ENCODE measurements at places on chromosomes 16 and 17.
A peak's percentile ranks its signal among the peaks of the same experiment; 100 is the strongest.

DNA sequence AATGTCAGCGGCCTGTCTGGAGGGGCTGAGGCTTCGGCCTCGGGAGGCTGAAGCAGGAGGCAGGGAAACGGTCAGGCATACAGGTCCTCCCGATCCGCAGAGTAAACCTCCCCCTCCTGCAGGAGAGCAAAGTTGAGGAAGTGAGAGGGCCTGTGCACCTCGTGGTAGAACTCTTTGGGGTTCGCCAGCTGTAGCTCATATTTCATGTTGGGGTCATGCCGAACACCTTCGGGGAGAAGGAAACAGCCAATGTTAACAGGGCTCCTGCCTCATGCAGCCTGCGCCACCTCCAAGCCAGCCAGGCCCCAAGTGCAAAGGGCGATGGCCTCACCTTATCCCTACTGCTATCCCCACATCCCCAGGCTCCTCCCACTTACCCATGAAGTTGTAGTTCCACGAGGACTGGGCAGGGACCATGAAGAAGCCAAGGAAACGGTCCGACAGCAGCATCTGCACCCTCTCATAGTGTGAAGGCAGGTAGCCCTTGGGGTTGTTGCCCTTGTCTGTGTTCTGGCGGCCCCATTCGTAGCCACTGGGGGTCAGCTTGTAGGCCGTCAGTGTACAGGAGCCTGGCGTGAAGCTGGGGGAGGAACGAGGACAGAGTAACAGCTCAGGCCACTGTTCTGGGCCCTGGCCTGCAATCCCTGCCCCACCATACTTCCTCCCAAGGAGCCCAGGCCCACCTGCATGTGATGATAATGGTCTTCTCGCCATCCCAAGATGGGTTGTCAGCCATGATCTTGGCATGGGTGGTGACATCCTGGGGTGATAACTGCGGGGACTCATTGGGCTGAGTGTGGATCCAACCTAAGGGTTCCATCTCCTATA lies 1.3 kb upstream of the RILP start:
- DNase-seq: no peak

- no peak for DNase-seq
Observed at GRCh38 chr16:23302045-23302956, at the start of gene SCNN1B. Gene SCNN1B, plus strand, starts transcription at chr16:23302302. Its CDS starts 46,298 bp downstream, at chr16:23348600.

DNA sequence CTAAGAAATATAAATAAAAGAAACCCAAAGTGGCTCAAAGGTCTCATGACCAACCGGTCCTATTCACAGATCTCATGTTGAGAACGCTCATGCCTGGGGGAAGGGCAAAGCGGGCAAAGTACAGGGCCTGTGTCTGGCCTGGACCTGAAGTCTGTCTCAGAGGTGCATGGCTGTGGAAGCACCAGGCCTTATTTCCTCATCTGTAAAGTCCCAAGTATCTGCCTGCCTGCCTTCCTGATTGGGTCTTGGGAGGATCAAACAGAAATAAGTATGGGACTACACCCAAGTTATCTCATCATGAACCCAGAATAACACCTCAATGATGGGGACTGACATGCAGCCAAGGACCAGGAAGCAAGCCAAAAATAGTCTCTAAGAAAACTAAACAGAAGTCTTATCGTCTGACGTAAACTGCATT lies 14.2 kb downstream of the AXIN2 start:
- DNase-seq: no peak

DNA sequence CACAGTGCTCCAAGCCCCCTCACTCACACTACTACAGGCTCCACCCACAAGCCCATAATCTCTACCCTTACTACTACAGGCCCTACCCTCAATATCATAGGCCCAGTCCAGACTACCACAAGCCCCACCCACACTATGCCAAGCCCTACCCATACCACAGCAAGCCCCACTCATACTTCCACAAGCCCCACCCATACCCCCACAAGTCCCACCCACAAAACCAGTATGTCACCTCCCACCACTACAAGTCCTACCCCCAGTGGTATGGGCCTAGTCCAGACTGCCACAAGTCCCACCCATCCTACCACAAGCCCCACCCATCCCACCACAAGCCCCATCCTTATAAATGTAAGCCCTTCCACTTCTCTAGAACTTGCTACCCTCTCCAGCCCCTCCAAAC lies 13.8 kb downstream of the RIPOR1 start:
- DNase-seq: no peak

DNA sequence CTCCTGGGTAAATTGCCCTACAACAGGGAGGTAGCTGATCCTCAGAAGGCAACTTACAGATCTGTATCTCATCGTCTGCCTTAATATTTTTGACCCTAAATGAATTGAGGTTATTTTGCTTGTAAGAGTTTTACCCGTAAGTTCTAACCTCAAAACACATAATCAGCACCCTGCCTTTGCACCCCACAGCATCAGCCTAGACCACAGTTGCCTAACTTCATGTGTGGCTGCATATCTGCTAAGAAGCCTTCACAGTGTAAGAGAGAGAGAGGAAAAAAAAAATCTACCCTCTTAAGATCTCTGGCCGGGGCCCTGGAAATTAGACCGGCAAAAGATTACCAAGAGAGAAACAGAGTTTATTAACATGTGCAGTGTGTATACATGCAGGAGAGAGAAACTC lies 76.9 kb downstream of the ARHGAP44 start:
- no peak for DNase-seq

- peak; percentile 51 for DNase-seq
Observed at GRCh38 chr17:47733047-47733673, at the start of gene TBX21. Gene TBX21, plus strand, starts transcription at chr17:47733236. Its CDS starts 219 bp downstream, at chr17:47733455.

DNA sequence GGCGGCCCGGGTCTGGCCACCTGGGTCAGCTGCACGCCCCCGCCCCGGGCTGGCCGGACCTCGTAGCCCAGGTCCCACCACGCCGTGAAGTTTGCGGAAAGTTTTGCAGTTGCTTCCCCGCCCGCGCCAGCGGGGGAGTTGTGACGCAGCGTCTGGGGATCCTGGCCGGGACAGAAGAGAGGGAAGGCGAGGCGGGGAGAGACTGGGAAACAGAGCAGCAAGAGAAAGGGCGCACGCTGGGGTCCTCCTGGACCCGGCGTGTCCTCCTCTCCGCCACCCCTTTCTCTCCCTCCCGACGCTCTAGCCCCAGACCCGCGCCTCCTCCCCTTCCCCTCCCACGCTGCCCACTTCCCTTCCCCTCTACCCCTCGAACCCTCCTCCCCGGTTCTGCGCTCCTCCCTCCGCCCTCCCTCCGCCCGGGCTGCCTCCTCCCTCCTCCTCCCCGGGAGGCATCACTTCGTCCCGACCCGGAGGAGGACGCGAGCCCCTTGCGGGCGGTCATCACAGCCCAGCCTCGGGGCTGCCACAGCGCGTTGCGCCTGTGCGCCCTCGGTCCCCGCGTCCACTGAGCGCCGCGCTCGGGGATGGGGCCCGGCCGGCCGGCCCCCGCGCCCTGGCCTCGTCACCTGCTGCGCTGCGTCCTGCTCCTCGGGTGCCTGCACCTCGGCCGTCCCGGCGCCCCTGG lies at the start of gene MRC2:
TSS of gene MRC2 (plus strand) at position 452 of the 685 bp plus-strand sequence. CDS start at position 585, 133 bp downstream.
- DNase-seq: peak; percentile 92

GRCh38 chr17:37637956-37638355 lies 5.3 kb downstream of the DDX52 start:
- DNase-seq: no peak

GRCh38 chr17:45431531-45432404 lies 902 bp downstream of the ARHGAP27 start:
- peak; percentile 57 for DNase-seq

- DNase-seq: peak; percentile 11
Observed at GRCh38 chr17:45397796-45398195, 34.9 kb downstream of the ARHGAP27 start.

DNA sequence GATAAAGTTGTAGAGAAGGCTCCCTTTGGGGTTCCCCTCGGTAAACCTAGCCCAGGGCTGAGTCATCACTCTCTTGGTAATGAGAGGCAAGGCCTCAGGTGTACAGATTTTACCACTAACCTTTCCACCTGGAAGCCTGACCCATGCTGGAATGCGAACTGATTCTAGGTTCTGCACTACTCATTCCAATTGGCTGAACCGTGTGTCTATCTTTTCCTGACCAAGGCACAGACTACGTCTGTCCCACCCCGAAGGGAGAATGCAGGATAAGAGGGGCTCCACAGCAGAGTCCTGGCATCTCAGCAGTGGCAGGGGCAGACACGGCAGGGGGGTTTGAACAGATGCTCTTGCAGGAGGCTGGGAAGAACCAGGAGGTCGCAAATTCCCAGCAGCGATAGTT lies 65.4 kb upstream of the B4GALNT2 start:
- no peak for DNase-seq
